ENCODE measurements at places on chromosomes 1 and 21.
A peak's percentile ranks its signal among the peaks of the same experiment; 100 is the strongest.

DNA sequence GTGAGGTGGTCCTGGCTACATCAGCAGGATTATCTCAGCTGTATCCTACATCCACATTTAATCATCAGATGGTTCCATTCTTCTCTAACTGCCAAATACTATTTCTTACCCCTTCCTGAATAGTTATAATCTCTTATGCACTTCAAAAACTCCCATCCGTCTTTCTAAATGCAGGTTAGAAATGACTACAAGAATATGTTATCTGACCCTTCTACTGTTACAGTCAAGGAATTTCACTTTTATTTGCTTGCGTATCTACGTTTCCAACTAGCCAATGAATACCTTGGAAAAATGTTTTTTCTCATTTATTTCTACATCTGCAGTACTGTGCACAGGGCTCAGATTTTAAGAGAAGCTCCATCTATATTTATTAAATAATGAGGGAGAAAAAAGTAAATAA is 709.9 kb downstream of the KCNT2 start:
- DNase-seq: no peak

DNA sequence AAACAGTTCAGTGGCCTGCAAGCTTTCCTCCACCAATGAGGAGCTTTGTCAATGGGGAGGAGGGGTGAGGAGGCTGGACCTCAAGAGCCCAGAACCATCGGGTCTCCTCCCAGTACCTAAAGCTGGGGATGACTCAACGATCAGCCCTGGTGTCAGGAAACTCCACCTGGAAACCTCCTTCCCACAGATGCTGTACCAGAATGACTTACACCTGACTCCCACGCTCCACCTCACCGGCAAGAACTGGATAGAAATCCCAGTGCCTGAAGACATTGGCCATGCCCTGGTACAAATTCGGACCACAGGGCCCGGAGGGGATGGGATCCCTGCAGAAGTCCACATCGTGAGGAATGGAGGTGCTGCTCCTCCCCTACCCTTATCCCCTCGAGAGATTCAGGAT is 11.4 kb downstream of the TMEM81 start:
- no peak for DNase-seq

DNA sequence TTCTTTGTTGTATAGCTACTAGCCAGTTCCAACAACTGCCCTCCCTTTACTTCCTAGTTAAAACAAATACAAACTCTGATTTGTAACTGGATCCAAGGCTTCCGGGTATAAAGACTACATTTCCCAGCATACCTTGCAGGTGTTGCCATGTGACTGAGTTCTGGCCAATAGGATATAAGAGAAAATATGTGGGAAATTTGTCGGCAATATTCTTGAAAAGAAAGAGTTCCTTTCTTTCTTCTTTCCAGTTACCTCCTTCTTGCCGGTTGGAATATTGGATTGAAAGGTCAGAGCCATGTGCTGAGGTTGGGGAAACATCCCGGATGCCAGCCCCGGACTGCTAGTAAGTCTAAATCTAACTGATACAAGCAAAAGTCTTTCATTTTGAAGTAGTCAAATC is 23.0 kb upstream of the ZBTB40 start:
- peak; percentile 64 for DNase-seq

- no peak for DNase-seq
These were observed 4.5 kb downstream of the WNT2B start for GRCh38 chr1:112513112-112513870.

DNA sequence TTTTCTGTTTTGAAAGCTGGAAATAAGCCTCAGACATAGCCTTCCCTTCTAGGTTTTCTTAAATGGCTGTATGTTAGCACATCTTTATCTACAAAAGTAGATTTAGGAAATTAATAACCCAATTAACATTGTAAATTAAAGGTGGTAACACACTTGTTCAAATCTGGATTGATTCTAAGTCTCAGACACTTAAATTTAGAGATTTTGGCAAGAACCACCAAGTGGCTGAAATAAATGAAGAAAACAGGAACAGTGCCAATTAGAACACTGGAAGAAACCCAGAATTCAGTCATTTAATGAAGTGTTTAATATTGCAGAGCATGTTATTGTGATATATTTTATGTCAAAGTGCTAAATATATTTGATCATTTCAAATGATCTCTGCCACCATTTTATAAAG is 628.2 kb downstream of the USP25 start:
- no peak for DNase-seq

DNA sequence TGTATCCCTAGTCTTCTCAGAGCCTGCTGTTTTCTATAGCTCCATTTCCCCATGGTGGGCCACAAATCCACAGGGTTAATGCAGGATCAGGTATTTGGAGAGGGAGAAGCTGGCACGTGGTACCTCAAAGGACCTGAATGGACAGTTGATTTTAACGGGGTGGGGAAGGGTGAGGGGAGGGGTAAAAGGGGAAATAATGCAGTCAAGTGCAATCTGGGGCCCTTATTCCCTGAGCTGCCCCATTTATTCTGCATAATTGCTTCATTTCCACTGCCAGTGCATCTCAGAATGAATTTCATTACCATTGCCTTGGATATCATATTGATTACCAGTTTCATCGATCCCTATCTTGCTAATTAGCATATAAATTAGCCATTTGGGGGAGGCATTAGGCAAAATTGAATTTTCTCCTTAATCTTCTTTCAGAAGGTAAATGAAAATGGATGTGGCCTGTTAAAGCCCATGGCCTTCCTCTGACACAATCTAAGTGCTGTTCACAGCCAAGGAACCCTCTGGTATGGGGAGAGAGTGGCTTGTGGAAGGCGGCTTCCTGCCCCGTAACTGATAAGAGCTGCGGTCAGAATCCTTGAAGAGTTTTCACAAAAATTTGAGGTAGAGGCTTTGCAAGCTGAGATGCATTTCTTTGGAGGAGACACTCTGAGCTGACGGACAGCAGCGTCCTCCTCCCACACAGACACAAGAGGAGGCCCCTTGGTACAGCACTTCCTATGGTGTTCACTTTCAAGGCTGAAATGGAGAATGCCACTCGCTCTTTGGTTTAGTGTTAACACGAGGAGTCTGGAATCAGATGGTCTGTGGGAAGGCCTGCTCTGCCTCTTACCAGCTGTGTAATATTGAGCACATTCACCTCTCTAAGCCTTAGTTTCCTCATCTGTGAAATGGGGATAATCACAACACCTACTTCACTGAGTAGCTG is 34.4 kb downstream of the PHC2 start:
- DNase-seq: no peak

DNA sequence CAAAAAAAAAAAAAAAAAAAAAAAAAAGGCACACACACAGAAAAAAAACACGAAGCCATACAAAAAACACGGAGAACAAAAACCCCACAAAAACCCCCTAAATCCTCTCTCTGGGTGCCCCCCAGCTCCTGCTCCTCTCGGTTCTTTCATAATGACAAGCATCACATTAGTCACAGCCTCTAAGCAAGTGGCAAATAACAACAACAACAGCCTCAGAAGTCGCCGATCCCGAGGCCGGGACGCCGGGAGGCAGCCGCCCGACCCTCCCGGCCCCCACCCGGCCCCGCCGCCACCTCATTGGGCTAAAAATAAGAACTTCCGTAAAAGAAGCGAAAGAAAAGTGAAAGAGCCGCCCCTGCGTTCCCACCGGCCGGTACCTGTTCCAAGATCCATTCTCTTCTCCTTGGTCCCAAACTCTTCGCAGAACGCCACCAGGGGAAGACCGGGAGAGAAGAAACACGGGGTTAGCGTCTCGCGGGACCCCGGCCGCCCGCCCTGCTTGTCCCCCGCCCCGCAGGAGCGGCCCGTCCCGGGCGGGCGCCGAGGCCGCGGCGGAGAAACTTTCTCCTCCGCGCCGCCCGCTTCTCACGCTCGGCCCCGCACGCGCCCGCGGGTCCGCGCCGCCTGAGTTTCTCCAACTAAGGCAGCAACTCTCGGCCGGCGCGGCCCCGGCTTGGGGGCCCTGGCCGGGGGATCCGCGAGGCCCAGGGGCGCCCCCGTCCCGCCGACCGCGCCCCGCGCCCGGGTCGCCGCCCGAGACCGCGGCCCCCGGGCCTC is 102.8 kb downstream of the CASZ1 start:
- peak; percentile 85 for DNase-seq

DNA sequence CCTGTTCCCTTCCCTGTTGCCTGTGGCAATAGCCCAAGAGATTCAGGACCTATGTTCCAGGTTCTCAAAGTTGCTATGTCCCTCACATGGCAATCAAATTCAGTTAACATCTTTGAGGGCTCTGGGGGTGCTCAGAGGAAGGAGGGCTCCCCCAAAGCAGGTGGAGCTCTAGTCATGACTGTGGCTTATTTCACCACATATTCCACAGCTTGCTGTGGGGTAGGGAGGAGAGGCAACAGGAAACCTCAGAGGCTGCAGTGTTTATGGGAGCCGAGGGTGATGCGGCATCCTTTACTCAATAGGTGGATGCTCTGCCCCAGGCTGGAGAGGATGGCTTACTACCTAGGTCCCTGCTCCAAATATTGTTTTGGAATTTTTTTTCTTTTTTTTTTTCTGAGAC is 1.2 kb upstream of the MKNK1 start:
- no peak for DNase-seq

DNA sequence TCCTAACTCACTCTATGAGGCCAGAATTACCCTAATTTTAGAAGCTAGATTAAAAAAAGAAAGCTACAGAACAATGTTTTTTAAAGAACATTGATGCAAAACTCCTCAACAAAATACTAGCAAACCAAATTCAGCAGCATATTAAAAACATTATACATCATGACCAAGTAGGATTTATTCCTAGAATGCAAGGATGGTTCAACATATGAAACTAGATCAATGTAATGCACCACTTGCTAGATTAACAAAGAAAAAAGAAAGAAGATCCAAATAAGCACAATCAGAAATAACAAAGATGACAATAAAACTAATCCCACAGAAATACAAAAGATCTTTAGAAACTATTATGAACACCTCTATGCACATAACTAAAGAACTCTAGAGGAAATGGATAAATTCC is 13.3 kb upstream of the PPT1 start:
- DNase-seq: no peak

DNA sequence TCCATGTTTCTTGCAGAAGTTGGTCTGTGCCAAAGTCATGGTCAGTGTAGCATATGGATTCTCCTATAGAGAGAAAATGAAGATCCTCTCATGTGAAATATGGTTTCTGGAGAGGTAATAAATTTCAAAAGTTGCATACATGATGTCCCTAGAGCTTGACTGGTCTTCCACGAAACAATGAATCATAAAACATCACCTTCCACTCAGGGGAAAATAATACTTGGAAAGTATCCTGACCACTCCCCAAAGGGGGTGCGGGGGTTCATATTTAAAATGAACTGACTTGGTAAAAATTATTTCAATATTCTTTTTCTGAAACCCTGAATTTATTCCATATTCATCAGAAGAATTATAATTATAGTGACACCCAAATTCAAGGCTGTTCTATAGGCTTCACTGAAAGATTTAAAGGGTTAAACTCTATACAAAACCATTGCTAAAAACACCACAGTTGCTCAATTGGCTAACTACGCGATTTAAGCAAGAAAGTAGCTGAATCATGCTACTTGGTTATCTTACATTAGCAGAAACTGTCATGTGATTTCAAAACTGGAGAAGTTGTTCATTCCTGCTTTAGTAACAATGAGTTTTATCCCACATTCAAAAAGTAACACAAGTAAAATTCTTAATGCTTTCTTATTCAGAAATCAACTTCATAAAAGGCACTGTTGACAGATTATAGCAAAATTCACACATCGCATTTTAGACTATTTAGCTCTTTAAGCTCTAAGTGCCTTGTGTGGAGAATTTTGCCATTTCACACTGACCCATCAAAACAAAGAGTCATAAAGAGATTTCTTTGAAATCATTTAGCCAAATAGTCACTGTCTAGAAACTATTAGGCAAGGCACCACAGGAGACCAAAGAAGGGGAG is 5.3 kb downstream of the CREG1 start:
- no peak for DNase-seq

All from B cell (primary cell).